Endodermal cell (in vitro differentiated cells): ENCODE measurements at places on chromosomes 11 and 22. TPM values are rescaled to one million over a fixed set of nuclear protein-coding genes. Genes with fewer than 3 reads are reported as not detected.
A peak's percentile ranks its signal among the peaks of the same experiment; 100 is the strongest.

DNA sequence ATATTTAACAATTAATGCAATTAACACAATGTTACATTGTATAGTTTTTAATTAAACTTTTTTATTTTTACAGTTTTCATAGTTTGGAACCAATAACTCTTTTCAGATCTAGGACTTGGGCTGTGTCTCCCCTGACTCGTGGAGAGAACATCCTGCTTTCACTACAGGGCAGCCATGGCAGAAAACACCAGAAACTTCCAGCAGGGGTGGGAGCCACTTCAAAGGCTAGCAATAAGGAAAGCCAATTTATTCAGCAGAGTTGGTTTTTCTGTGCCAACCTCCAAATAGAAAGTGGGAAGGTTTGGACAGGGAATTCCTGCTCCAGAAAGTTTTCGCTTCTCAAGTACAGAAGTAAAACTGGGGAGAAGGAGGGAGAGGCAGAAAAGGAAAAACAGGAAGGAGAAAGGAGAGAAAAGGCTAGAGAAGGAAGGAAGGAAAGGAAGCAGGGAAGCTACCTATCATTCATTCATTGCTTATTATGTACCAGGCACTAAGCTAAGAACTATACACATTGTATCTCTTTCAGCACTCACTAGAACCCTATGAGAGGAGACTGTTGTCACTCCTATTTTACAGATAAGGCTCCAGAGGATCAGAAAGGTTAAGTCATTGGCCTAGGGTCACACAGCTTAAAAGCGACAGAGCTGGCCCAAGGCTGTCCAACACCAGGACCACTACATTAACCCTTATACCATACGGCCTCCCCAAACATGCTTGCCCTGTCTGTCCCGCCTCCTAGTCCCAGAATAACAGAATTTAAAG lies 54.8 kb upstream of the CREB3L1 start:
- no peak for DNase-seq

GRCh38 chr11:60347084-60347797 lies 20.2 kb downstream of the MS4A6E start:
- DNase-seq = no peak

DNA sequence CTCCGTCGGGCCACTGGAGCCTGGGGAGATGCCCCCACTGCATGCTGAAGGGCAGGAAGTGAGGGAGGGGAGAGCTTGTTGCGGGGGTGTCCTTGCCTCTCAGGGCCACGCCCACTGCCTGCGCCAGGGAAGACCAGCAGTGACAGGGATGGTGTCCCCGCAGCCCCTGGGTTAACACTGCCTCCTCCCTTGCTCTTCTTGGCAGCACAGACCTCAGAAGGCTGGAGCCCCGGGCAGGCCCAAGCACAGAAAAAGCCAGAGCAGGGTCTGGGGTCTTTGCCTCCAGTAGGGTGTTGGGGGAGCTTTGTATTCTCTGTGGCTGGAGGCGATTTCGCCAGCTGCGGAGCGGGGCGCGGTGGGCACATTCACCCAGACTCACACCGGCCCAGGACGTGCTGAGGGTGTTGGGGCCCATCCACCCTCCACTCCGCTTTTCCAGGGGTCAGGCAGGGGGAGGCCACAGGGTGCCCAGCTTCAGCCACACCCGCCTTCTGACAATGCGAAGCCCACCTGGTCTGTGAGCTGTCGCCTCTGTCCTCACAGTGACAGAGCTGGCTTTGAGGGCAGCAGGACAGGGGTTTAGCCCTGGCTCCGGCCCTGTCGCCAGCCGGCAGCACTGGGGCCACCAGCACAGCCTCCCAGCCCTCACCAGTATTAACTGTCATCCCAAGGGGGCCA lies 83.7 kb downstream of the CDKN1C start:
- DNase-seq = peak; percentile 12

The HEPHL1 gene
- total RNA-seq = not detected in 2 replicates

GRCh38 chr11:131998020-131998419 lies 627.6 kb downstream of the NTM start:
- no peak for DNase-seq

DNA sequence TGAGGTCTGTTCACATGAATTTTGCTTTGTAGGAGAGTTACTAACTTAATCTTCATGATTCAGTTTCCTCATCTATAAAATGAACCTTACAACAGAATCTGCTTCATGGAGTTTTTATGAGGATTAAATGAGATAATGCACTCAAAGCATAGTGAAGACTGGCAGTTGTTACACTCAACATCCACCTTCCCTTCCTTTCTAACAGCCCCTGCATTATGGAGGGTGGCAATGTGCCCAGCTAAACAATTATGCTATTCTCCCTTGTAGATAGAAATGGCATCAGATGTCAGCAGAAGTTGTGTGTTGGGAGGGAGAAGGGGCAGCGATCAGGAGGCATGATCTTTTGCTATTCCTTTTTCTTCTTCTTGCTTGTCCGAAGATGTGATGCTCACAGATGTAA lies 6.5 kb downstream of the POU2AF1 start:
- no peak for DNase-seq

The CSNK2A3 gene
- 0.26 to 1.7 TPM (median 0.82 TPM) in 3 replicates for total RNA-seq

DNA sequence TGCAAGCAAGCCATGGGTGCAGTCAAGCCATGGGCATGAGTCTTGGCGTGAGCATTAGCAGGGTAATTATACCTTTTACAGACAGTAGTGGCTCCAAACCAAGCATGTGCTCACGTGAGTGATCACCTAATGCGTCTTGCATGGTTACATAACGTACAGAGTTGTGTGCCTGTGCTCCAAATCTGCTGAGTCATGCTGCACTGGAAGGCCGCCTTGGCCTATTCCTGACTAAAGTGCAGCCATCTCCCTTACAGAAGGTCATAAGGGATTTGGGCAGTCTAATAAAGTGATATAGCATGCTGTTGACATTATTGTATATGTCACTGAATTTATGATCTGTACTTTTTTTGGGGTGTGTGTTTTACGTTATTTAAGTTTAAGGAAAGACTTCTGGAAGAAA lies 102.4 kb downstream of the ARHGAP42 start:
- DNase-seq = no peak
